Chondrocyte (in vitro differentiated cells): ENCODE measurements at places on chromosomes 3 and 15.

DNA sequence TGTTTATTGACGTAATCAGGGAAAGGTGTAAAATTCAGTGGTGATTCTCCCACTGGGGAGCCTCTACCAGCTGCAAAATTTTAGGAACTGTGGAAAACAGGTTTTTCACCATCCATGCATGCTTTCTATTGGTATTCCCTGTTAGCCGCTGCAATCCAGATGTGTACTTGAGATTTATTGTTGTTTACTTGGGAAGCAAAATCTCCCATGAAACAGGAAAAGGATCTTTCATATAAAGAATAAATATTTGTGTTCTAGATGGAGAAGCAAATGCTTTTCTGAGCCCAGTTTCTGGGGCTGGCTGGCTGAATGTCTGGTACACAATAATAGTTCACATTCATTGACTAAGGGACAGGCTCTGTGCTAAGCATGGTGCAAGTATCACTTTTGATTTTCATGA lies 144.6 kb upstream of the RASGRP1 start:
- no peak for DNase-seq

DNA sequence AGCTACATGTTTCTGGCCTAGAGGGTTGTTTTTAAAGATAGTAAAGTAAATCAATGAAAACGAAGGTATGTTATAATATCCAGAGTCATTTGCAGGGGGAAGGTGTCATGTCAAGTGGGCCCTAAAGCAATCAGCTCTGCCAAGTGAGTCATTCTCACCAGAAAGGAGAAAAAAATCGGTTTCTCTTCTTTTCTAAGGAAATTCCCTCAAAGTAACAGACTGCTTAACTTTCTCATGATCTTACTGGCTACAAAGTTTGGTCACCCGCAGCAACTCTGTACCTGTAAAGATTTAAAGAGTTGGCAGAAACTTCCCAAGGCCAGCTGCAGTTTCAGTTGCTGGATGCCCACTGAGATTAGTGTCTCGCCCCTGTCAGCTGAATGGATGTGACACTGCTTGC lies 5.5 kb upstream of the FSIP1 start:
- no peak for DNase-seq

- no peak for DNase-seq
These were observed 24.5 kb upstream of the TM4SF1 start for GRCh38 chr3:149401926-149402310.

GRCh38 chr3:49984394-49984793 lies 44.4 kb downstream of the RBM6 start:
- no peak for DNase-seq

DNA sequence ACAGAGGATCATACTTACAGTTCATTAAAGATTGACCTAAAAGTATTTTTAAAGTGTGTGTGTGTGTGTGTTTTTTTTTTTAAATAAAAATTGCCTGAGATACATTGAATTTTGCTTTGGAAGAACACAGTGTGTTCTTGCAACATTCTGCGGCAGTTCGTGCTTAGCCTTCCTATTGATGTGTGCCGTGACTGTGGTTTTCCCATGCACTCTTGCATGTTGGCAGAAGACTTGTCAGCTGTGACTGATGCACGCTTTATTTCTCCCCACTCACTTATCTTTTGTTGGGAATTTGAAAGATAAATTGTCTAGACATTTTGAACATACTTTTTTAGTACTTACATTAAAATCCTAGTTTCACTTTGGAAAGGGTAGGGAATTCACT lies 136.3 kb upstream of the LRRFIP2 start:
- no peak for DNase-seq

GRCh38 chr15:41492597-41493204 lies 973 bp upstream of the ITPKA start:
- DNase-seq = no peak

GRCh38 chr15:65558336-65558735 lies 28.1 kb downstream of the HACD3 start:
- DNase-seq = no peak

GRCh38 chr15:82134461-82134860 lies 88.6 kb upstream of the MEX3B start:
- no peak for DNase-seq

DNA sequence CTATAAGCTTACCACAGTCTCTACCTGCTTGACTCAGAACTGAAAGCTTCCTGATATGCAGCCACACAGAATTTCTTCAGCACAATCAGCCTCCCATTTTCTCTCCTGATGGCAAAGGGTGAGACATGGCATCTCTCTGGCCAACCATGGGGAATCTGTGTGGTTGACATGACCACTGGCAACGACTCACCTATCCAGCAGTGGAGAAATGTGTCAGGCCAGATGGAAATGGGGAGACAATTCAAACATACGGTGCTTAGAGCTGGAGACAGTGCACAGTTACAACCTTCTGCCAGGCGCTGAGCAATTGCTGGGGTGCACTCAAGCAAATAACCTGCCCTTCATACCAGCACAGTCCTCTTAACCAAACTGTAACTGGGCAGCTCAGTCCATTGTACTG lies 3.6 kb downstream of the ZNF385D start:
- DNase-seq = no peak

DNA sequence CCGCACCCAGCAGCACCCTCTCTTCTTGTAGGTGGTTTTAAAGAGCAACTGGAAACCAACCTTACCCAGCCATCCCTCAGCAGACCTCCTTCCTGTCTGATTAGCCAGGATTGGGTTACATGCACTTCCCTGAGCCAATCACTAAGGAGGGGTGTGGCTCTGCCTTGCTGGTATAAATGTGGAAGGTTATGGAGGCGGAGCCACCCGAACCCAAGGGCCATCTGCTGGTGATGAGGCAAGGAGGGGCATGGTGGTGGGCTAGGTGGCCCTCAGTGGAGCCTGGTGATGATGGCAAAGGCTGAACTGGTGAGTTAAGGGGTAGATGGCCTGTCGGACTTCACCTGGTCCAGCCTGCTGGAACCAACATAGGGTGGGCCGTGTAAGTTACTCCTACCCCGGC lies 39.8 kb downstream of the CCDC33 start:
- no peak for DNase-seq

- no peak for DNase-seq
These were observed 1134.8 kb downstream of the ROBO1 start for GRCh38 chr3:78632925-78633553.

- no peak for DNase-seq
These were observed 181.6 kb upstream of the MBNL1 start for GRCh38 chr3:152087153-152087552.

- no peak for DNase-seq
These were observed 394.1 kb downstream of the OCA2 start for GRCh38 chr15:27705056-27705455.

GRCh38 chr3:139327231-139327630 lies 16.6 kb upstream of the MRPS22 start:
- no peak for DNase-seq

- DNase-seq = no peak
These were observed 298.5 kb upstream of the PPP2R3A start for GRCh38 chr3:135667061-135667460.

- no peak for DNase-seq
These were observed 273.9 kb upstream of the TBC1D5 start for GRCh38 chr3:18016366-18016765.

DNA sequence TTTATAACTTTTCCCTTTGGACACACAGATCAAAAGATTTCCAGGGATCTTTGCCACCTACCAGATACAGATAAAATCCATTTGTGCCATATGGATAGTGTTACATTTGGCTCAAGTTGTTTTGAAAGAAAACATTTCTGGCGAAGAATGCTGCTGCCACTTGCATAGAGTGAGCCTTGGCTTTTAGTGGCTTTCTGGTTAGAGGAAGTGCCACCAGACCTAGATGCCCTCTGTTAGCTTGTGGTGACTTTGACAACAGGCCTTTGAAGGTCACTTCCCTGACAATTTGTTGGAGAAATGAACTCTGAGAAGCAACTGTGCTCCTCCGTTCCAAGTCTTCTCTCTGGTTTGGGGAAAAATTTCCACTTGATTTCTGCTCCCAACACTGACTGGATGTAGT lies 158.0 kb downstream of the CHST2 start:
- no peak for DNase-seq

- no peak for DNase-seq
These were observed 43.7 kb upstream of the GNB5 start for GRCh38 chr15:52234596-52235541.

DNA sequence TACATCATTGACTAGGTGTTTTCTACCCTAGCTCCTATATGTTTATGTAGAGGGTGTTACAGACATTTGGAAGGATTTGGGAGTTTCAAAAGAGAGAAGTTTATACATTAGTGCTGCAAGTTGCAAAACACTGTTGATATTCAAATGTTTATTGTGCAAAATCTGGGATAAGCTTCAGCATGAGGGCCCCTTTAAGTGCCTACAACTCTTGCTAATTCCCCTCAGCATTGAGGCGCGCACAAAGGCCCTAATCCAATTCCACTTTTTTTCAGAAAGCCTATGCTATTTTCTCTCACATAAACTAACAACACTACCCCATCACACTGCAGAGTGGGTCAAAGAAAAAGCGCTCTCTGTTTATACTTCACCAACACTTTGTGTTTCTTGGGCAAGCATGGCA lies 208.0 kb downstream of the NR2F2 start:
- no peak for DNase-seq

DNA sequence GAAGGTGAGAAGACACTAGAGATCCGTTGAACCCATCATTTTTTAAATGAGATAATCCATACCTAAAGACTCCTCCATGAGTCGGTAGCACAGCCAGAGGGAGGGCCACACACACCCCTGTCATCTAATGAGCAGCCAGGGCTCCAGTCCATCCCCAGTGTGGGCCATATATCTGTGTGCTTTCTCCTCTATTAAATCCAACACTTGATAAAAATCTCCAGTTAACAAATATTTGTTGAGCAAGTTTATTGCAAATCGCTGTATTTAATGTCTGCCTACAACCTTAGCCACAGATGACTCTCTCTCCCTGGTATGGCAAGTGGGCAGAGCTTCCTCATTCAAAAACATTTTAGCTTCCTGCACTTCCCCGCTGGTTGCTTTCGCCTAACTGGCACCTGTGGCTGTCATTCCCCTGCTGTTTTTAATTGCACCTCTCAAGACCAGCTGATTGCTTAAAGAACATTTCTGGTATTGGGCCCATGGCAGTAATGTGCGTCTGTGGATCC lies 82.8 kb downstream of the SMAD3 start:
- no peak for DNase-seq

DNA sequence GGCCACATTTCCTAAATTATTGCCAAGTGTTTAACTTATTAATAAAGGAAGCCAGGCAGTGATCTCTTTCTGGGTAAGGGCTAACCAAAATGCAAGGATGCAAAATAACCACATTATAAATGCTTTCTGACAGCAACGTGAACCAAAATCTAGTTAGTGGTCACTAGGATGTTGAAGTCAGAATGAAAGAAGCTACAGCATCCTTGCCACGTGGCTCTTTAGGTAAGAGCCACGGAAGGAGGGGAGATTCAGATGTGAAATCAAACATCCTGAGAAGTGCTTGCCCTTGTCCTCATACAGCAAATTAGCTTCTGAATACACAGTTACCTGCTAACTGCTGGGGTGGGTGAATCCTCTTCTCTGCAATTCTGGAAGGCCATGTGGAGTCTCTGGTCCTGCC lies 246.2 kb downstream of the FEZF2 start:
- DNase-seq = no peak

DNA sequence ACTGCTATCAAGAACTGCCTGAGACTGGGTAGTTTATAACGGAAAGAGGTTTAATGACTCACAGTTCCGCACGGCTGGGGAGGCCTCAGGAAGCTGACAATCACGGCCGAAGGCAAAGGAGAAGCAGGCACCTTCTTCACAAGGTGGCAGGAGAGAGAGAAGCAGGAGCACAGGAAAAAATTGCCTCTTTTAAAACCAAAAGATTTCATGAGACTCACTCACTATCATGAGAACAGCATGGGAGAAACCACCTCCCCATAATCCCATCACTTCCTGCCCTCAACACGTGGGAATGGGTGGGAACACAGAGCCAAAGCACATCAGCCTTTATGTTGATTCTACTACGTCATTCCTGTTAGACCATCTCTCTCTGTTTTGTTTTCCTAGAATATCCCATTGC lies 650.9 kb upstream of the SEMA6D start:
- DNase-seq = no peak

- no peak for DNase-seq
These were observed 19.2 kb upstream of the CERS3 start for GRCh38 chr15:100547961-100548360.
